ENCODE measurements at places on chromosomes 2 and 18.

GRCh38 chr2:128736689-128737545 is 418.2 kb upstream of the HS6ST1 start:
- no peak for DNase-seq

GRCh38 chr2:136392897-136393505 is 275.1 kb upstream of the CXCR4 start:
- DNase-seq = no peak

- no peak for DNase-seq
Measured at GRCh38 chr2:59462422-59463197, 1090.8 kb downstream of the BCL11A start.

GRCh38 chr2:206797376-206797775 is 32.0 kb downstream of the FASTKD2 start:
- DNase-seq = no peak

DNA sequence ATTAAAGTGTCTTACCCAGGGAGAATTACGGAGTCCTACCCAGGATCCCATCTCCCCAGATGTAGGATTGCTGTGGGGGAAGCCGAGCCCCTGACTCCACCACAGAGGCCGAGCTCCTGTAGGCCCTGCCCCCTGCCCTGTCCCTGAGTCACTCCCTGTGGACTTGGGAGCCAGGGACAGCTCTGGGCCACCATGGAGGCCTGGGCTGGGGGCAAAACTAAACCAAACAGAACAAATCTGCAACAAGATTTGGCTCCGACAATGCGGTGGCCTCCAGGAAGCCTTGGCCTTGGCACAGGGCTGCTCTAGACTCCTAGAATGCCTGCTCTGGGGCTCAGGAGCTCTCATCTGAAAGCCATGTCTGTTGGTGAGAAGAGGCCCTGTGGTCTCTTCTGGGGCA is 99.3 kb upstream of the PXDN start:
- DNase-seq = no peak

GRCh38 chr2:118978064-118978463 is 36.1 kb downstream of the MARCO start:
- DNase-seq = no peak

DNA sequence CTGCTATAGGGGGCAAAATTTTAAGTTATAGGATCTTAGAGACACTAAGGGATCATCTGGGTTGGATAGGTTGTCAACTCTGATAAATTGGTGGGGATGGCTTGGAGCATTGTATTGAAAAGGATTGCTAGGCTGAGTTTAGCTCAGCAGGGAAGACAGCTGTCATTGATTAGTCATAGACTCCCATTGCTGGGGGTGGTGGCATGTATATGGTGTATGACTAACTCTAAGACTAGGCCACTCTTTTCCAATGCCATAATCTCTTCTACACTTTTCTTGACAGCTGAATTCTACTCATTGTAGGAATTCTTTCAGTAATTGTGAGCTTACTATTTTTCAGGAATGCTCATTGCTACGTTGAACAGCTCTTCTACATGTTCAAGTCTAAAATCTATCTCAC is 81.3 kb upstream of the PELI1 start:
- DNase-seq = no peak

DNA sequence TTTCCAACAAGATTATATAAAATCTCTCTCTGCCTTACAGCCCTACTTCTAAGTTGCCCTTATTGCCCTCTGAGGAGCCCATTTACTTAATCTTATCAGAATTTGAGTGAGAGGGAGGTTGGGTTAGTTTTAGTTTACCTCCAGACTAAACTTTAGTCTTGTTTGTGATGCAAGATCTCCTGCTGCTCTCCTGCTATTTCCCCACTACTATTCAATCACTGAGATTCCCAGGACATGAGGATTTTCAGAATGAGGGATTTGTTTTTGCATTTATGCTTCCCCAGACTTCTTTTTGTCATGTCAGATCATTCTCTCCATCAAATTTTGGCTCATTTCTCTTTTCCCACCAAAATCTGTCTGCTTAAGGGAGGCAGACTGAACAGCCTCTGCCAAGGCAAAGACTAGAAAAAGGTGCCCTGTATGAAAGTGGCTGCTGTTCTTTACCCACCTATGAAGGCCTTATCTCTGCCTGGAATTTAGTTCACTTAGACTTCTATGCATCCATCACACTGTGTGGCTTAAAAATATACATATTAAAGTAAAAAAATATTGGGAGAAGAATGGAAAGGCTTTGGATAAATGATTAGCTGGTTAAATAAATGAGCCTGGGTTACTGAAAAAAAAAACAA is 401.3 kb downstream of the PID1 start:
- no peak for DNase-seq

- no peak for DNase-seq
Measured at GRCh38 chr2:23530206-23530908, 145.4 kb downstream of the KLHL29 start.

DNA sequence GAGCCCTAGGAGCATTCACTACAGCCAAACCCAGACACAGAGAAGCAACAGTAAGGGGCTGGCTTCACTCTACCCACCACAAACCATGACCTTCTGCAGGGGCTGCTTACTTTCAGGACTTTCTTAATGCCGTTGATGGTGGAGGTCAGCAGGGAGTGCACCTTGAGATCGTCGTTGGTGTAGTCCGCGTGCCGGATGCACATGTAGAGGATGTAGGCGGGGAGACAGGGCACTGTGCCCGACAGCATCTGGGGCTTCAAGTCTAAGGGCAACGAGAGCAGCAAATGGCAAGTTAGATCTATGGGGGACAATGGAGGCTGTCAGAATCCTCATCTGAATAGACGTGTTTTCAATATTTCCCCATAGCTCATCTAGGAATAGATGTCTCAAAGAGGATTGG is 29.8 kb upstream of the ACAA2 start:
- no peak for DNase-seq

Data from activated CD8-positive, alpha-beta memory T cell treated with anti-CD3 and anti-CD28 coated beads for 4 hours (primary cell).